ENCODE measurements at places on chromosomes 2 and 18.

DNA sequence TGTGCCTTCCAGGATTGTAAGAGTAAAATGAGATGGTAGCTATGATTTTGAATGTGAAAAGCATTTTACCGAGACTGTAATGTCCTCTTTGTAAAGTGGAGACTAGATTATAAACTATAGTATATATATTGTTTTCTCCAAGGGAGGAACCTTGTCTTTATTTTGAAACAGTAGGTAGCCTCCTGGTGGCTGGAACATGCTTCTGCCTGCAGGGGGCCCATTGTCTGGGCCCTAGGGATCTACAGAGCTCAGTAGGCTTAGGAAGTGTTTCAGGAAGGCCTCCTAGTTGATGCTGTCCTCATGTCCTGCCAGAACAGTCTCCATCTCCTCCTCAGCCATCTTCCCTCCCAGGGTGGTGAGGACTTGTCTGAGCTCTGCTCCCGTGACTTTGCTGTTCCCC is 3.0 kb downstream of the PIKFYVE start:
- DNase-seq, result no peak

- no peak for DNase-seq
Observed at GRCh38 chr2:26054598-26055348, 20.9 kb downstream of the RAB10 start.

DNA sequence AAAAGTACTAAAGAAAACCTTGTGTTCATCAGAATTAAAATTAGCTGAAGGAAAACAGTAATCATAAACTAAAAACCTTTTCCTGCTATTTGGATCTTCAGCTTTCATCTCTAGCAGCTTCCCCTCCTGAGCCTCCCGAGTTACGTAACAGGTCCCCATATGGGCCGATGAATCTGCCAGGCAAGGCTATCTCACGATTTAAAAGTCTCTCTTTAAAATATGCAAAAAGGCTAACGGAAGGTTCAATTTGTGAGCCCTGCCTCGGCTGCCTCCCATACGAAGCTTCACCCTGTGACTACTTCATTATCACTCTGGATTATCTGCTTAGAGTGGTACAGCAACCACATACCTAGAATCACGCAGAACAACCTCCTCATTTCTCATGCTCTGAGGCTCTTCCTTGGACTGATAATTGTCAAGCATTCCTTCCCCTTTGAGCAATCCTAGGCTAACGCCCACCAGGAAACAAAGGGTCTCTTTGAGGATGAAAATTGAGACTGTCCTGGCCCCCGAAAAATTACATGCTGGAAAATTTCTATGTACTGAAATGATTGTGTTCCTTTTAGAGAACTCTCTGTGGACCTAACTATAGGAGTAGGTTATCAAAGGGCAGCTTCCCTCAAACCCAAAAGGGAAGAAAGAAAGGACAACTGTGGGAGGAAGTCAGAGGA is 147.4 kb downstream of the ZEB2 start:
- DNase-seq, result no peak

DNA sequence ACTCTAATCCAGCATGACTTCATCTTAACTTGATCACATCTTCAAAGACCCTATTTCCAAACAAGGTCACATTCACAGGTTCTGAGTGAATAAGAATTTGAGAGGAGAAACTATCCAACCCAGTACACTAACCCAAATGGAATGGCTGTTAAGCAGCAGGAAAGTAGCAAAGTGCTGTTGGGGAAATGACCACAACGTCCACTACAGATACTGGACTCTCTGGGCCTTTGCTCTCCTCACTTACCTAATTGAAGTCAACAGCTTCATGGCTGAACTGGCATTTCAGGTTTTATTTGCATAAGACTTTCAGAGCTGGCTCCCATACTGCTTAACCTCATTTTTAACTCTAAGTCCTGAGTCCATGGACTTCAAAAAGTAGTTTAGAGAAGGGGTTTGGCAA is 38.0 kb upstream of the ACVR2A start:
- no peak for DNase-seq

DNA sequence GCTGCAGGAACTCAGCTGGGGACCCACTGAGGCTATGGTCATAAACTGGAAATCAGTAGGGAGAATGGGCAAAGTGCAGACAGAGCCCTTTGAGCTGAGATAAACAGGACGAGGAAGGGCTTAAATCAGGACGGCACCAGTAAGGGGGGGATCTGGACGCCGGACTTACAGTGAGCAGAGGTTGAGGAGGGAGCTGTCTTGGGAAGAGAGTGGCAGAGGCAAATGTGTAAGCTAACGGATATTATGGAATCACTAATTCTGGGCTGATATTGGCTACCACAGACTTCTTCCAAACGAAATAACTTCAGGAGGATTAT is 539 bp downstream of the CYP27A1 start:
- peak; percentile 8 for DNase-seq

DNA sequence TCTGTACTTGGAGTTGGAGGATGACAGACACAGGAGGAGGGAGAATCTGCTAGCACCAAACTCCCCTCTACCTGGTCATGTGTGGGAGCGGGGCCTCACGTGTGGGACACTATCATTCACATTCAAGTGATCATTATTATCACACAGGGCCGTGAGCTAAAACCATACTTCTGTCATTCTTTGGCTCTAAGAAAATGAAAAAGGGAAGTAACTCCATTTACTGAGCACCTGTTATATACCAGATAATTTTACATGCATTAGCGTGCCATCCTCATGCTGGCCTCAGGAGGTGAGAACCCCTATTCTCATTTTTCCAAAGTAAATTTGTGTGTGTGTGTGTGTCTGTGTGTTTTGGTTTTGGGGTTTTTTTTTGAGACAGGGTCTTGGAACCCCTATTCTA is 150.1 kb downstream of the GLI2 start:
- no peak for DNase-seq

DNA sequence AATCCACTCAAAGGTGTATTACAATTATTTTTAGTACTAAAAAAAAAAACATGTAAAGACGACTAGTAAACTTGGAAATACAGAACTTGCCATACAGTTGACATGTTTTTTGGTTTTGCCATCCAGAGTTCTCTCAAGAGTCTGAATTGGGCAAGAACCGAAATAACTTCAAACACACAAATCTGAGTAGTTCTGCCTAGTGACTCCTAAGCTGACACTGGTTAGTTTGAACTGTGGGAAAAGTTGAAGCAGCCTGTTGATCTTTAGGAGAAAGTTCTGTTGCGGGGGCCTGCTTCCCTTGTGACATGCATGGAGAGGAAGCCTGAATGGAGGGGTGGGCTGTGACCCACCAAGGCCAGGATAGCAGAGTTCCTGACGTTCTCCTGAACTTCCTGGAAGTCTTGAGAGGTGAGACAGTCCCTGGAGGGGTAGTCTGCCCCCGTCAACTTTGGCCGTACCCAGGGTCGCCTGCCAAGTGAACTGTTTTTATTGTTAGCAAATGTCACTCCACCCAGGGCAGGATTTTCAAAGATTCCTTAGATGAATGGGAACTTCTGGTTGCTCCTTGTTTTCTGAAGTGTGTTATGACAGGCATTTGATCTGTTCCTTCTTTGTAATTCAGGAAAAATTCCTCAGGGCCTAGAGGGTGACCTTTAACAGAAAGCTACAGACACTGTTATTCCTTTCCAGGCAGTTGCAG is 85.6 kb upstream of the SPTBN1 start:
- peak; percentile 39 for DNase-seq

- DNase-seq, result no peak
Observed at GRCh38 chr2:236661061-236661761, 91.6 kb downstream of the ACKR3 start.

GRCh38 chr2:165899311-165899710 is 54.3 kb downstream of the TTC21B start:
- no peak for DNase-seq

DNA sequence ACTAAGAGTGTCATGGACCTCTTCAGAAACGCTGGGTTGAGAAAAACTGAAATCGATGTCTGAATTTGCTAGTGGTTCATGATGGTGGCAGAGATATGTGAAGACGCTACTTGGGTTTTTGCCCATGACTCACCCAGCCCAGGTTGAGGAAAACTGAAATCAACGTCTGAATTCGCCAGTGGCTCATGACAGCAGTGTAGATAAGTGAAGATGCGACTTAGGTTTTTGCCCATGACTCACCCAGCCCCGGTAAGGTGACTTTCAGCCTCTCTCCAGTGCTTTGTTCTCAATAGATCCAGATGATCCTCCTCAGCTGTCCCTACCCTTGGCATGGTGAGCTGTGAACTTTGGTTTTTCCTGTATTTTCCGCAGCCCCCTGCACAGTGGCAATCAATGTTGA is 105.3 kb upstream of the SIX3 start:
- no peak for DNase-seq

GRCh38 chr2:152120430-152120829 is 21.6 kb upstream of the CACNB4 start:
- no peak for DNase-seq
